T-helper 17 cell (primary cell): ENCODE measurements at places on chromosomes 16 and 17. TPM values are rescaled to one million over a fixed set of nuclear protein-coding genes. Genes with fewer than 3 reads are reported as not detected.

DNA sequence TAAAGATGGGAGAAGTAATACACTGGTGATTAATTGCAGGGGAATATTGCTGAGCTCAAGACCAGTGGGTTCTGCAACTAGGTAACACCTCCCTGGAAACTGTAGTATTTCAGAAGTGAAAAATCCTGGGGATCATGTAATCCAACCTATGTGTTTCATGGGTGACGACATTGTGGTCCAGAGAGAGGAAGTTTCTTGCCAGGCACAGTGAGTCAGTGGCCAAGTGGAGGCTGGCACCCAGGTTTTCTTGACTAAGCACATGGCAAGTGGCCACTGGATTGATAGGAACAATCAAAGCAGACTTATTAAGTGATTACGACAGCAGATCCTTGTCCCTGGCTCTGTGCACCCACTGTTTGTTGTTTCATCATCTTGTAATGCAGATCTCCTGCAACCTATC is 14.6 kb upstream of the CIITA start:
- no peak for DNase-seq

GRCh38 chr16:77896415-77897128 is 108.2 kb downstream of the VAT1L start:
- DNase-seq, result no peak

GRCh38 chr16:2767891-2768290 is 9.2 kb downstream of the ELOB start:
- no peak for DNase-seq

DNA sequence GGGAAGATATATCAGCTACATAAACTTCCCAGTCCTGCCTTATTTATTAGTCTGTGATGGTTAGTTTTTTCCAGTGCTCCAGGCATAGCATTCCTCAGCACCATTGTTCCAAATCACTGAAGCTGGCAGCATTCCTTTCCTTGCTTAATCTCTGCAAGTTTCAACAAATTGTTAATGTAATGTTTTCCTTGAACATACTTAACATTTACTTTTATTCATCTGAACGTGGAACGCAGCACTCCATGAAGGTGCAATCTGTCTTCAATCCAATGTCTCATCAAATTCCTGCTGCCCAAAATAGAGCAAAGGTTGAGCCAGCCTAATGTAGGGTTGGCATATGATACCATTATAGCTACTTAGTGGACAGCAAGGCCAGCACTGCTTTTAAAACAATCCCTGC is 441.1 kb upstream of the RBFOX1 start:
- no peak for DNase-seq

GRCh38 chr17:34365340-34365739 is 2.3 kb upstream of the CCL1 start:
- DNase-seq, result no peak

GRCh38 chr16:23235176-23235575 is 52.6 kb downstream of the SCNN1G start:
- no peak for DNase-seq

GRCh38 chr17:83161298-83162034 is 82.1 kb downstream of the METRNL start:
- DNase-seq, result no peak

DNA sequence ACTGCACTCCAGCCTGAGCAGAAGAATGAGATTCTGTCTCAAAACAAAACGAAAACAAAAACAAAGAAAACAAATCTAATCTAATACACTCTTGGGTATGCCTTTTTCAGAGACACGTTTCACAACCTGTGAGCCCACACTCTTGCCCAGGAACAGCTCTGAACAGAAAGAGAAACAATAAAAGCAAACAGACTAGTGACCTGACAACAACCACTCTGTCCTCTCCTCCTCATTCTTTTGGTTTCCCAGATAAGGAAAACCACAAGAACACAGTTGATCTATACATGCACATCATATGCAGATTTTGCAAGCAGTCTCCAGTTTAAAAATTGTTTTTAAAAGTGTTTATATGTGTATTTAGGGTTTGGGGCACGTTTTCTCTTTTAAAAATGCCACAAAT is 1.3 kb downstream of the MKS1 start:
- DNase-seq, result no peak

DNA sequence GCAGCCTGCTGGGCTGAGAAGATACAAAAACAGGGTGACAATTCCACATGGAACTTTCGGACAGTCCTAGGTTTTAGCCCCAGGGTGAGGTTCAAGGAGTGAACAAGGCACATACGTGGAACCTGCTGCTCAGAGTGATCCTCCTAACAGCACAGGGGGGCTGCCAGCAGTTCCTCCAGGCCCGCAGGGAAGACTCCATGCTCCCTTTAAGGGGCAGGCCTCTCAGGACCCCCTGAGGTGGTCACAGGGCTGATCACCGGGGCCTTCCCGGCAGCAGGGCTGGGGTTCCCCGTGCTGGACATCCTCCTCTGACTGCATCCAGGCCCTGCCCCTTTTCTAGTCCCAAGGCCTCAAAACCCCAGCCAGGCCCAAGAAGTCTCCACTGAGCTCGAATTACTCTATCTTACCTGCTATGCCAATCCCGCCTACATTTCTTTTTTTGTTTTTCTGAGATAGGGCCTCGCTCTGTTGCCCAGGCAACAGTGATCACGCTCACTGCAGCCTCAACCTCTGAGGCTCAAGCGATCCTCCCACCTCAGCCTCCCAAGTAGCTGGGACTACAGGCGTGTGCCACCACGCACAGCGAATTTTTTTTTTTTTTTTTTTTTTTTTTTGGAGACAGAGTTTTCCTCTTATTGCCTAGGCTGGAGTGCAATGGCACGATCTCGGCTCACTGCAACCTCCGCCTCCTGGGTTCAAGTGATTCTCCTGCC is 10.4 kb downstream of the CANT1 start:
- DNase-seq, result no peak

Gene RHBDF2
- 48.7 TPM for total RNA-seq

Gene TBC1D3C
- total RNA-seq, result not detected

Gene PYDC1
- total RNA-seq, result not detected

Gene KRT33A
- total RNA-seq, result not detected

Gene FKBP10
- total RNA-seq, result not detected

Gene HEATR3
- total RNA-seq, result 12.0 TPM
